ENCODE measurements at places on chromosomes 7 and 10.

- DNase-seq = no peak
Measured at GRCh38 chr10:86648704-86649427, 5.5 kb upstream of the OPN4 start.

GRCh38 chr7:68235937-68236336, 1239.3 kb downstream of the TYW1 start:
- no peak for DNase-seq

- DNase-seq = no peak
Measured at GRCh38 chr7:129295015-129295423, 70.2 kb downstream of the AHCYL2 start.

GRCh38 chr7:150420987-150421674, 29.3 kb upstream of the GIMAP8 start:
- peak; percentile 71 for DNase-seq

DNA sequence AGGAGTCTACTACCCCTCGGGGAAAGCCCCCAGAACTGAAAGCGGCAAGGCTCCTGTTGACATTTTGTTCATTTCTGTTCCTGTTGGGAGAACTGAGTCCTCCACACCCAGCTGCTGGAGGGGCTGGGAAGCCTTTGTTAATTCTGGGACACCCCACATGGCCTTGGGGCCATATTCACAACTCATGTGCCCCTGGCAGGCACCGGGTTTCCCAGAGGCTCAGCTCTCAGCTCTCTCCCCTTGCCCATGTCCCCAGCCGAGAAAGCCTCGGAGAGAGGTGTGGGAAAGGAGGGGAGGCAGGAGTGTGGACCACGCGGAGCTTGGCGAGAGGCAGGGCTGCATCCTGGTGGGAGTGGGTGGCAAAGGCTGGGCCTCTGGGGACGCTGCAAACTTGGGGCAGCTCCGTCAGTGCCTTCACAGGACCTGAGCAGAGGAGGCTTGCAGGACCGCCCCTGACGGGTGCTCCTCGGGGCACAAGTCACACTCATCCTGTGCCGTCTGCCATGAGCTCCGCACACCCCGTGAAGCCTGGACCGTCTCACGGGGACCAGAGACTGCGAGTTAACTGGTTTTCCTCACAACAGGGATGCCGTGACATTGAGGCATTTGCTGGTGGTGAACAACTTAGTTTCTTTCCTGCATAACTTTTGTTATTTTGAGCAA, 140.9 kb downstream of the DNAJB6 start:
- no peak for DNase-seq

DNA sequence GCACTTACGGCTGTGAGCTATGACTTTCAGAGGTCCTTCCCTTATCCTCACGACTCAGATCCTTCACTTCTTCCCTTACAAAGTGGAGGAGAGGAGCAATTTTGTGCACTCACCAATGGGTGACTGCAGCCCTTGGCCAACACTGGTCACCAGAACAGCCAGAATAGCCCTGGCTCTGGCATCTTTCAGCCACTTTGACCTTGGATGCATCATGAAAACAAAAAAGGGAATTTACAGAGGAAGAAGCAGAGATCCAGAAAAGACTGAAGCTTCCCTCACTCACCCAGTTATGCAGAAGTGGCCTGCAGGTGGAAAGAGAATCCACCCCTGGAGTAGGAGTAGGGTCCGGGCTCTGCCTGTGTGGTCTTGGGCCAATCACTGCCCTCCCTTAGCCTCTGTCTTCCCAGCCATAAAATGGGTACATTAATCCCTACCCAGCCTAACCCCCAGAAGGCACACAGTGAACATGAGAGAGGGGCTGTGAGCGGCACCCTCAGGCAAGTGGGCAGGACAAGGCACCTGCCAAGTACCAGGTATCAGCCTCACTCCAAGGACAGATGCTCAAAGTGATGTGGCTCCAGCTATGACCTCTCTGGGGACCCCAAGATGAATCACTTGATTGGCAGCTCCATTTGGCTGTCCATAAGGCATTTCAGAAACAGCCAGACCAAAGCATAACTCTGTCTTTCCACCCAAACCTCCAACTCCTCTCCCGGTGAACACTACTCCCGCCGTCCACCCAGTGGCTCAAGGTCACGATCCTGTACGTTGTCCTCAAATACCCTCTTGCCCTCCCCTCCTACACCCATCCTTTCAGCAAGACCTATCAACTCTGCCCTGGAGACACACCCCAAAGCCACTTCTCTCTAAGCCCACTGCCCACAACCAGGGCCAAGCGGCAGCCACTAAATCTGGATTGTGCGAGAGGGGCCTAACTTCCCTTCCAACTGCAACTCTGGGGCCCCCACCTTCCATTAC, 129.8 kb upstream of the ZMIZ1 start:
- DNase-seq = no peak

GRCh38 chr7:140623980-140624379, 16.6 kb downstream of the DENND2A start:
- DNase-seq = no peak

DNA sequence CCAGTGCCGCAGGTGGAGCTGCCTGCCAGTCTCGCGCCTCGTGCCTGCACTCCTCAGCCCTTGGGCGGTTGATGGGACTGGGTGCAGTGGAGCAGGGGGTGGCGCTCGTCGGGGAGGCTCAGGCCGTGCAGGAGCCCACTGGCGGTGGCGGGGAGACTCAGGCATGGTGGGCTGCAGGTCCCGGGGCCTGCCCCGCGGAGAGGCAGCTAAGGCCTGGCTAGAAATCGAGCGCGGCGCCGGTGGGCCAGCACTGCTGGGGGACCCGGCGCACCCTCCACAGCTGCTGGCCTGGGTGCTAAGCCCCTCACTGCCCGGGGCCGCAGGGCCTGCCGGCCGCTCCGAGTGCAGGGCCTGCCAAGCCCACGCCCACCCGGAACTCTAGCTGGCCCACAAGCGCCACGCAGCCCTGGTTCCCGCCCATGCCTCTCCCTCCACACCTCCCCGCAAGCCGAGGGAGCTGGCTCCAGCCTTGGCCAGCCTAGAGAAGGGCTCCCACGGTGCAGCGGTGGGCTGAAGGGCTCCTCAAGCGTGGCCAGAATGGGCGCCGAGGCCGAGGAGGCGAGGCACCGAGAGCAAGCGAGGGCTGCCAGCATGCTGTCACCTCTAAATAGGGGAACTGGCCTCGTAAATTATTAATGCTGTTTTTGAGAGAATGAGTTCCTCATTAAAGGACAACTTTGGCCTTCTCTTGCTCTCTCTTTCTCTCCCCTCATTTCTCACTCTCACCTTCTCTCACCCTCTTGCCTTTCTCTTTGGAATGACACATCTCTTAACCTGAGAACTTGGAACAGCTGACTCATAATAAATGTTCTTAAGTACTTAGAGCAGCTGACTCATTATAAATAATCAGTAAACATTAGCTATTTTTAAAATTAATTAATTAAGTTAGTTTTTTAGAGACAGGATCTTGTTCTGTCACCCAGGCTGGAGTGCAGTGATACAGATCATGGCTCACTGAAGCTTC, 4.9 kb downstream of the ACADSB start:
- no peak for DNase-seq

DNA sequence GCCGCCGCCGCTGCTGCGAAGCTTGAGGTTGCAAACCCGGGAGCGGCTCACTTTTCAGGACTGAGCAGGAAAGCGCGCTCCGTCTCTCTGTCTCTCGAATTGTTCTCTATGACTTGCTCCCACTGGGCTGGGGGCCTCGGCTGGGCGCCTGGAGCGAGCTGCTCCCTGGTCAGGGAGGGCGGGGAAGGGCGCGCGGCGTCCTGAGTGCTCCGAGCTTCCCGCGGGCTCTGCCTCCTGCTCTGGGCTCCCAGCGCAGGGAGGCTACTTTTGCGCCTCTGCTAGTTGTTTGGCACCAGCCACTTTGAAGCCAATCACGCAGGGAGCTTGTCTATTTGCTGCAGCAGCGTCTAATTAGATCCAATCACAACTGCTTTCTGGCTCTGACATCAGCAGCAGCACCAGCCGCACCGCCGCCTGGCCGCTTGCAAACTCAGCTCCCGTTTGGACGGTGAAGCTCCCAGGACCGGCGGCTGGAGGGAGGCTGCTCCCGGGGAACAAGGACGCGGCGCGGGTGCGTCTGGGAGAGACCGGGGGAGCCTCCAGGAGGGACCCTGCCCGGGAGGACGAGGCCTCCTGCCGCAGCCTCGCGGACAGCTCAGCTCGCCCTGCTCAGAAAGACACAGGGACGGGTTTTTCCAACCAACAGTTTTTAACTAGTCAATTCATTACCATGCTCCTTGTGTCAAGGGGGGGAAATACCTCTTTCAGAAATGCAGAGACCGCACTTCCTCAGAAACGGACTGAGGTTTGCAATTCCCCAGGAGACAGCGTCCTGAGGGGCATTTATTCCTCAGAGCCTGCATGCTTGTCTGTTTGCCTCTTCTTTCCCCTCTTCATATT, at the start of gene ADARB2:
Gene ADARB2 (minus strand): TSS at position 304 of the 840 bp plus-strand sequence.
- no peak for DNase-seq

DNA sequence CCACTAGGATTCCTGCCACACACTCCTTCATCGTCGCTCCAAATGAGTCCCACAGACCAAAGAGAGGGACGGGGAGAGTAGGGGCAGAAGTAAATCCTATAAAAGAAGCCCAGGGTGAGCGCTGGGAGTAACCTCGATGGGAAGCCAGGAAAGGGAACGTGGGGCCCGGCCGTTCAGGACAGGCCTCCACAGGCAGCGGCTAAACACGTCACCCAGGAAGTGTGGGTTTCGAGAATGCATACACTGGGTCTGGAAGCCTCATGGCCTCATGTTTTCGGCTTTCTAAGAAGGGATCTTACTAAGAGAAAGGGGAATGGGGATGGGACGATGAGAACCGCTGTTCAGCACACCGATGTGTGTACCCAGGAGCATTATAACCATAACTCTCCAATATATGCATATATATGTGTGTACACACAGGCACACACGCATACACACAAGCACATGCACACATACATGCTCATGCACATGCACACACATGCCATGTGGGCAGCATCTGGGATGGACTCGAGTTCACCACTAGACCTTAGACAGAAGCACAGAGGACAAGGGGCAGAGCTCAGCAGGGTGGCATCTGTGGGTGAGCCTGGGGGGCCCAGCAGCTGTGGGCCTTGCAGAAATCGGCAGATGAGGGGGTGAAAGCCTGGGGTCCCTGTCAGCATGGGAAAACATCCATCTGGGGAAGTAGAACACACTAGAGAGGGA, 14.8 kb upstream of the CNPY1 start:
- DNase-seq = no peak

DNA sequence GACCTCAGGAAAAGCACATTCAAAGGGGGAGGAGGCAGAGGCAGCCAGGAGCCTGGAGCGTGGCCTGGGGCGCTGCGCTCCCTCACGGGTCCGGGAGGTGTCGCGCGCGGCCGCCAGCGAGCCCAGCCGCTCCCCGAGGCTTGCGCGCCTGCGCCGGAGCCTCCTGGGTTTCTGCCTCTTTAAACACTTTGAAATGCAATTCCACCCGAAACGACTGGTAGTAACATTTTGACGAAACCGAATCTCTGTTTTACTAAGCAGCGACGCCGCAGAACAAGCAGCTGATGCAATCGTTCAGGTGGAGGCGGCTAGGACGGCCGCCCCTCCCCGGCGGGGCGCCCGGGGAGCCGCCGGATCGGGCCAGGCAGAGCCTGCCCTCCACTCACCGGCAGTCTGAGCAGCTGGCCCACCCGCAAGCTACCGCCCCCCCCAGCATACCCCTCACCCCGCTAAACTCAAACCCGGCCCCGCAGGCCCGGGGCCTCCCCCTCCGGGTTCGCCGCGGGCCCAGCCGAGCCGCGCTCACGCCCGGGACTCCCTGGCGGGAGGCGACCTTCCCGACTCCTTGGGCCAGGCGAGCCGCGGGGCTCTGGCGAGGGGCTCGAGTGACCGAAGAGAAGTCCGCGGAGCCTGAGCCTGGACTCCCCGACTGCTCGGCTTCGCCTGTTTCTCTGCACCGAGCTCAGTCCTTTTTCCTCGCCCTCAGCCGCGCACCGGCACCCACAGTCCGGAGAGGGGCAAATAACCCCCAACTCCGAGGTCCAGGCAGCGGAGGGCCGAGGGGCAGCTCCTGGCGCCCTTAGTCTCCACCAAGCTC, 3.2 kb downstream of the MKX start:
- no peak for DNase-seq

DNA sequence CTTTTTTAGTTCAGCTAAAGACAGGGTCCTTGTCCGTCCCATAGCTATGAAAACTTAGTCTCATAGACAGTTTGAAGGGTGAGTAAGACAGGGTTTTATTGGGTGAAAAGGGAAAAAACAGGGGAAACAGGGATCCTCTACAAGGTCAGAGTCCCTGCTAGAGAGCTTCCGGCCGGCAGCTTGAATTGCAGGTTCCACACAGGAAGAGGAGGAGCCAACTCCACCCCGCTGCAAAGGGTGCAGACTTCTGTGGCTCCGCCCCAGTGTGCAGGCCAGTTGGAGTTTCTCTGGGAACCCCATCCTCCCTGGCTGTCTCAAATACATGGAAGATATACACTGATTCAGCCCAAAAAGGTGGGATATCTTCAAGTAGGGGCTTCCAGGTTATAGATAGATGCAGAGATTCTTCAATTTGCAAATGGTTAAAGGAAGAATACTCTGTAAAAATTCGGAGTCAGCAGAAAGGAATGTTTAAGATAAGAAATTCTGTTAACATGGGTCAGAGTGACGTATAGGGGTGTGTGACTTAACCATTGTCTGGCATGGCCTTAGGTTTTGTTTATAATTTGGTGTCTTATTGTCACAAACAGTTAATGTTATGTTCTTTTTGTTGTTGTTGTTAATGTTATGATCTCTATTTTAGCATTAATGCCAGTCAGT, 34.6 kb upstream of the HECW1 start:
- no peak for DNase-seq

- no peak for DNase-seq
Measured at GRCh38 chr10:9957351-9957750, 1060.3 kb upstream of the CELF2 start.

GRCh38 chr10:44102726-44103255, 282.1 kb downstream of the CXCL12 start:
- no peak for DNase-seq

DNA sequence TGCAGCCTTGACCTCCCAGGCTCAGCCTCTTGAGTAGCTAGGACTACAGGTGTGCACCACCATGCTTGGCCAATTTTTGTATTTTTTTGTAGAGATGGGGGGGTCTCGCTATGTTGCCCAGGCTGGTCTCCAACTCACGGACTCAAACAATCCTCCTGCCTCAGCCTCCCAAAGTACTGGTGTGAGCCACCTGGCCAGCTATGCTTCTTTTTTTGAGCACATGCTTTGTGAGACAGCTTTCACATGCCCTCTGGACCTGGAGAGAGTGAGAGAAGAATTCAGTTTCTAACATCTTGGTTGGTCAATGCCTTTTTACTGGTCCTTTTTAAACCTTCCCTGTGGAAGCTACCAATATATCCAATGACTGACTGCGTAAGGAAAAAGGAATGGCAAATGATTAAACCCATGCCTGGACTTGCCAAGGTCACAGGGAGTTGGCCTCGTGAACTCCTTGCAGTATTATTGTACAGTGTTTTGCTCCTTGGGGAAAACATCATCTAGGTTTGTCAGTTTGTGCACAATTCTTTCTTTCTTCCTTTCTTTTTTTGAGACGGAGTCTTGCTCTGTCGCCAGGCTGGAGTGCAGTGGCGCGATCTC, 6.2 kb upstream of the FOXK1 start:
- no peak for DNase-seq

Measured in NK-92 treated with Interleukin-12 subunit alpha and Interleukin-12 subunit beta, amount 100 ng/mL, for 24 hours (cell line).